CD4-positive, alpha-beta T cell treated with Interleukin-15 for 4 hours (primary cell): ENCODE measurements at places on chromosomes 5 and 9.

DNA sequence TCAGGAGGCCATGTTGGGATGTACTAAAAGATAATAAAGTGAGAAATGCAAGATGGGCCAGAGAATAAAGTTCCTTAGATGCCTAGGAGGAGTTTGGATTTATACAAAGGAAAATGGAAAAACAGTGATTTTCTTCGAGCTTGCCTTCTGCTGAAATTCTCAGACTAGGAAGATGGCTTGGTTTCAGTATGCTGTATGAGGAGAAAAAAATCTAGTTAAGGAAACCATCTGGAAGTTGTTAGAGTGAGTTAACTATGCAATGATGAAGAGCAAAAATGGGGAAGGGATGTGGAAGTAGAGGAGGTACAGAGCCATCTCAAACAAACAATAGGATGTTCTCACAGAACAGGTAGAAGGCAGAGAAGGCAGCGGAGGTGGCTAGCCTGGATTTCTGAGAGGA, 162.9 kb upstream of the FTMT start:
- DNase-seq = no peak

- DNase-seq = no peak
These were observed 330.3 kb downstream of the GADD45G start for GRCh38 chr9:89935115-89935514.

DNA sequence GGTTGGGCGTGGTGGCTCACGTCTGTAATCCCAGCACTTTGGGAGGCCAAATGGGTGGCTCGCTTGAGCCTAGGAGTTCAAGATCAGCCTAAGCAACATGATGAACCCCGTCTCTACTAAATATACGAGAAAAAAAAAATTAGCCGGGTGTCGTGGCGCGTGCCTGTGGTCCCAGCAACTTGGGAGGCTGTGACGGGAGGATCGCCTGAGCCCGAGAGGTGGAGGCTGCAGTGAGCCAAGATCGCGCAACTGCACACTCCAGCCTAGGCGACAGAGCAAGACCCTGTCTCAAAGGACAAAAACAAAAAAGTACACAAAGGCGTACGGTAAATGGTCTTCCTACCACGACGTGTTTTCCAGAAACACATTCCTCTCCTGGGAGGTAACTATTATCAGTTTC, 538 bp upstream of the BDP1 start:
- DNase-seq = no peak

DNA sequence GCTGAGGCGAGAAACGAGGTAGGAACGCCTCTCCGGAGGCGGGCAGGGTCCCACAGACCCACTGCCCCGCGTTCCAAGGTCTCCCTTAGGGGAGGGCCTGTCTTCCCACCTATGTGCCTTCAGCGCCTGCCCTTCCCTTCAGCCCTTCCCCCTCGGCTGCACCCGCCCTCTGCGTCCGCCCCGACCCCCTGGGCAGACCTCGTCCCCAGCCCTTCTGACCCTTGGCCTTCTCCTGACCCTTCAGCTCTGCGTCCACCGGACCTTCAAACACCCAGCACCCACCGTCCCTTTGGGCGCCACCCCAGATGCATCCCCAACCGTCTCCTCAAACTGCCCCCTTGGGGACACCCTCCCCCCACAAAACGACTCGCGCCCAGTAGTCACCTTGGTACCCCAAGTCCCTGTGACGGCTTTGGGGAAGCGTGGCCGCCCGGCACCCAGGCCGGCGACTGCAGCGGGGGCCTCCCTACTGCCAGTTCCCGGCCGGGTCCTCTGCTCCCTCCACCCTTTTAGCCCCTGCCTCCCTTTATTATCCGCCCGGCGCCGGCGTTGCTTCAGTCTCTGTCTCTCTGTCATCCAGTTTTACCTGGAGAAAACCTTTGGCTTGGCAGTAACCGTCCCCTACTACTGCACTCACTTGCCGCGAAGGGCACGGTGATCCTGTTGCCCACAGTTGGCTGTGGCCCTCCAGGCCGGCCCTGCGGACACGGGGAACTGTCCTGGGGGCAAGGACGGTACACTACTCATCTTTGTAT, 421 bp downstream of the RUSC2 start:
- DNase-seq = no peak

DNA sequence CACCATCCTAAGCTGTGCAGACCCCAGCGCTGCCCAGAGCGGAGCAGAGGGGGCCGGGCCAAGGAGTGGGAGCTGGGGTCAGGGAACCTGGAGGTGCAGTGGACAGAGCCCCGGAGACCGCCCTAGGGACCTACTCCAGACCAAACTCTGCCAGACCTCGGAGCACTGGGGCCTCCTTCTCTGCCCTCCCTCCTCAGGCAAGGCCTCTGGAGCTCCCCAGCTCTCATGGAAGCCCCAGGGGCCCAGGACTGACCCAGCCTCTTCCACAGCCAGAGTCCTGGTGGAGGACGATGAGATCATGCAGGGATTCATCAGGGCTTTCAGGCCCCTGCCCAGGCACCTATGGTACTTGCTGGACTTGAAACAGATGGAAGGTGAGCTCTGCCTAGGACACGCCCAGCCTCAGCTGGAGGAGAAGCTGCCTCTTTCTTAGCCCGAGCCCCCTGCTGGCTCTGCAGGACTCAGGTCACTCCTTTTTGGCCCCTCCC, 3.6 kb downstream of the PAEP start:
- no peak for DNase-seq

- no peak for DNase-seq
These were observed 15.0 kb downstream of the CCDC192 start for GRCh38 chr5:127718181-127718580.

GRCh38 chr5:74630453-74631066, 10.0 kb downstream of the ENC1 start:
- DNase-seq = peak; percentile 20

- DNase-seq = no peak
These were observed 146.0 kb upstream of the NMUR2 start for GRCh38 chr5:152551061-152551460.

DNA sequence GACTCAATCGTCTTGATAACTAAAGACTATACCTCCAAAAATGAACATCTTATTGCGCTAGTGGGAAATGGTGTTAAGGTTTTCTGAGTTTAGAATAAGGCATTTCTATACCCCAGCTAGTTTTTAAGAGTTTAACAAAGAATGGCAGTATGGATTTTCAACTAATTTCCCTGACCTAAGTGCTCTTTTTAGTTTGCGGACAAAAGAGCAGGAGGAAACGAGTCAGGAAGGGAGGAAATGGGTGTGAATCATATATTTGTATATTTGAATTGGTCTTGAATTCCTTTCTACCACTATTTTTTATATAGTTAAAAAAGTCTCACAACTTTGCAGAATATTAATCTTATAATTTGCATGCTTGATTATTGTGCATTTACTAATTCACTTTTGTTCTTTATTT, 516.3 kb upstream of the ZNF608 start:
- DNase-seq = no peak

DNA sequence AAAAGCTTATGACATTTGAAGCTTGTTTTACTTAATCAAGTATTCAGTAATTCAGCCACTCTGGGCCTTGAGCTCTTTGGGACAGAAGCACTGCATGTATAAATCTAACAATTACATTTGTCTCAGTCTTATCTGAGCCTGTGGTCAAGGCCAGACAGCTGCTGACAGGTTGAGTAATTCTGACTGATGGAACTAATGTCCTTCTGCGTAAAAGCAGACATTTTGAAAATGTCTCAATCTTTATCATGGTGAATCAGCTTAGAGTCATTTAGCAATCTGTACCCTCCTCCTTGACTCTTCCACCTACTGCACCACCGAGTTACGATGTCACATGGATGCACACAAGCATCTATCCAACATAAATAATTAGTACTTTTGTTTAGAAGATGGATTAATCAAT, 400.0 kb downstream of the ARRDC3 start:
- DNase-seq = no peak

DNA sequence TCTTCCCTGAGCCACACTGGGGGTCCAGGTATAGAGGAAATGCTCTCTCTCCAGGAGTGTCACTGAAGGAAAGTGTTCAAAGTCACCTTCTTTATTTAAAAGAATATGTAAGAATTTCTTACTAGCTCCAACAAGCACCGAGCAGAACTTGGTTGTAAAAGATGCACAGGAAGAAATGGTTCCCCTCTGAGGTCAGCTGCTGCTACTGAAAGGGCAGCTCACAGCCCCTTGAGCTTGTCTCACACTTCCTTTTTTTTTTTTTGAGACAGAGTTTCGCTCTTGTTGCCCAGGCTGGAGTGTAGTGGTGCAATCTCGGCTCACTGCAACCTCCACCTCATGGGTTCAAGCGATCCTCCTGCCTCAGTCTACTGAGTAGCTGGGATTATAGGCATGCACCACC, 77.2 kb downstream of the PRRT1B start:
- DNase-seq = no peak

DNA sequence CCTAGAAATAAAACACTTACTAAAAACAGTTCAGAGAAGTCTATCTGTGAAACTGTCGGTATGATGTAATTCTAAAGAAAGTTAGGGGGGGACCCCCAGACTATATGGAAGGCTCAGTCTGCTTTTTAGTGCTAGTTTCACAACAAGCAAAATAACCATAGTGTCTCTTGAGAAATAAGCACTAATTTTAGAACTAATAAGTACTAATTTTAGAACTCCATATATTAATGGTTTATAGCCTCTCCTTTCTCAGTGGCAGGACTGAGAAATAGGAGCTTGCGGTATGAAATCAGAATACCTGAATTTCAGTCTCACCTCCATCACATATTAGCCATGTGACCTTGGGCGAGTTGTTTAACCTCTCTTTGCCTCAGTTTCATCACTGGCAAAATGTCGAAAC, 1.4 kb upstream of the PHF24 start:
- no peak for DNase-seq

- DNase-seq = no peak
These were observed 174.4 kb downstream of the MUSK start for GRCh38 chr9:110842986-110843385.

GRCh38 chr5:149301049-149301743, 29.5 kb downstream of the AFAP1L1 start:
- no peak for DNase-seq

DNA sequence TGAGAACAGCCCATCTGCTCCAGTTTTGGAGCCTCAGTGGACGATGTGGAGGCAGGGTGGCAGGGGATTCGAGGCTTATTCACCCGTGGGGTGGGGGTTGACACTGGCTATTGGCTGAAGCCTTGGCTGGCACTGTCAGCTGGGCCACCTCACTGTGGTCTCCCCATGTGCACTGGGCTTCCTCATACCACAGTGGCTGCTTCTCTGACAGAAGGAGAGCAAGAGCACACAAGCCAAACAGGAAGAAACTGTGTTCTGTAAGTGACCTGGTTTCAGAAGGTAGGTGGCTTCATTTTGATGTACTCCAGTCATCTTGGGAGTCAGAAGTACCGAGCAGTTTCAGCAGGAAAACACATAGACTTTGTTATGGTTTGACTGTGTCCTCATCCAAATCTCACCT, 24.7 kb upstream of the CTNND2 start:
- DNase-seq = no peak

DNA sequence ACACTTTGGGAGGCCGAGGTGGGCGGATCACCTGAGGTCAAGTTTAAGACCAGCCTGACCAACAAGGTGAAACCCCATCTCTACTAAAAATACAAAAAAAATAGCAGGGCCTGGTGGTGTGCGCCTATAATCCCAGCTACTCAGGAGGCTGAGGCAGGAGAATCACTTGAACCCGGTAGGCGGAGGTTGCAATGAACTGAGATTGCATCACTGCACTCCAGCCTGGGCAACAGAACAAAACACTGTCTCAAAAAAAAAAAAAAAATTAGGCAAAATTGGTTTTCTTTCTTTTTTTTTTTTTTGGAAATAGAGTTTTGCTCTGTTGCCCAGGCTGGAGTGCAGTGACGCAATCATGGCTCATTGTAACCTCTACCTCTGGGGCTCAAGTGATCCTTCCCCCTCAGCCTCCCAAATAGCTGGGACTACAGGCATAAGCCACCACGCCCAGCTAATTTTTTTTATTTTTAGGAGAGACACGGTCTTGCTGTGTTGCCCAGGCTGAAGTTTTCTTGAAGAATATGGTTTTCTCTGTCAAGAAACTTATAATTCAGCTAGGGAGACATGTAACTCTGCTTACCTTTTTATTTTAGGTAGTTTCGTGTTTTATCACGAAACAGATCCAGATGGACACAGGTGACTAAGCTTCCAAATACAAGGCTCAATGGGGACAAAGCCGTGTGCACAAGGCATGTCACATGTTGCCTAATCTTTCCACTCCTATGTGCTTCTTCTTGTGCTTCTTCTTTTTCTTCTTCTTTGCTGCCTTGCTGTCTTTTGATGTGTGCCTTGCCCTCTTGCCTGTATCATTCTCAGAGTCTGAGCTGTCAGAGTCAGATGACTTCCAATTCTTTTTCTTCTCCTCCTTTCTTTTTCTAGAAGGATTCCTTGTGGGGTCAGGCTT, 14.3 kb downstream of the TTC1 start:
- no peak for DNase-seq

- DNase-seq = no peak
These were observed 16.0 kb downstream of the PIK3R1 start for GRCh38 chr5:68231414-68232076.

DNA sequence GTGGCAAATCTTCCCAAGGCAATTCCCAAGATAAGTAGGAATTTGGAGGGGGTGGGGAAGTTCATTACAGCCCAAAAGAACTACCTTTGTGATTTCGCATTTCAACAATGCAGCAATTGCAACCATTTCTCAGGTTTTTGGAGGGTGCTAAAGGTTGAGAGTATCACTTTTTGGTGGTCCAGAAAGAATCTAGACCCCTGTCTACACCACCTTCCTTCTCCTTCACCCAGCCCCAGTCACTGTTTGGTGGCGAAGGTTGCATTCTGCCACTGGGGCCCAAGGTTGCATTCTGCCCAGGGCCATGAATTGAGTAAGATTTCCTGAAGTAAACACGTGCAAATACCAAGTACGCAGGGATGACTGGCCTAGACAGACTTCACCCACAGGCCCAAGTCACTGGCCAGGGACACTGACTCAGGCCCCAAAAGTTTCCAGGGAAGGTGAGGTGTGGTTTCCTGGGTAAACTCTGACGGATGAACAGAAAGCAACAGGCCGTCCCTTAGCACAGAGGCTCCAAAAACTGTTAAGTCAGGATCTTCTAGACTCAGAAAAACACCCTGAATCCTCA, 5.7 kb downstream of the PDE6A start:
- no peak for DNase-seq

GRCh38 chr9:76868897-76869296, 37.0 kb downstream of the PRUNE2 start:
- DNase-seq = no peak

DNA sequence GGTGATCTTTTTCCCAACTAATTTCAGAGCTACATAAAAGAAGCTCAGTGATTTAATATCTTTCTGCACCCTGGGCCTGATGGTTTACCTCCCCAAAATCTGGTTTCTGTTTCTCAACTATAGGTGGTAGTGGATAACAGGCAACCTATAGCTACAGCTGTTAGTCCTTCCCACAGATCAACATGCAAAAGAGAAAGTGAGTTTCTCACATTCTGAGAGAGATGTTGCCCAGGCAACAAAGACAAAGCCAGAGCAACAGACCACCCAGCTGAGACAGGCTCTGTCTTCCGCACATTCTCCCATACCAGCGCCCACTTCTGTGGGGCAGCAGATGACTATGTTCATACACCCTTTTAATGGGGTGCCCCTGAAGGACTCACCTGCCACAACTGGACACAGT, 40.7 kb upstream of the PPP2R2B start:
- no peak for DNase-seq
